ENCODE measurements at places on chromosomes 13 and 19.

- peak overlapping the region; percentile 25 for H3K4me3 ChIP-seq
- DNase-seq: no peak
- H3K27ac ChIP-seq: no peak overlapping the region
- no peaks in the 10 kb centered on the region for H3K36me3 ChIP-seq
Observed at GRCh38 chr13:108496362-108497210, 132.8 kb upstream of the MYO16 start.

DNA sequence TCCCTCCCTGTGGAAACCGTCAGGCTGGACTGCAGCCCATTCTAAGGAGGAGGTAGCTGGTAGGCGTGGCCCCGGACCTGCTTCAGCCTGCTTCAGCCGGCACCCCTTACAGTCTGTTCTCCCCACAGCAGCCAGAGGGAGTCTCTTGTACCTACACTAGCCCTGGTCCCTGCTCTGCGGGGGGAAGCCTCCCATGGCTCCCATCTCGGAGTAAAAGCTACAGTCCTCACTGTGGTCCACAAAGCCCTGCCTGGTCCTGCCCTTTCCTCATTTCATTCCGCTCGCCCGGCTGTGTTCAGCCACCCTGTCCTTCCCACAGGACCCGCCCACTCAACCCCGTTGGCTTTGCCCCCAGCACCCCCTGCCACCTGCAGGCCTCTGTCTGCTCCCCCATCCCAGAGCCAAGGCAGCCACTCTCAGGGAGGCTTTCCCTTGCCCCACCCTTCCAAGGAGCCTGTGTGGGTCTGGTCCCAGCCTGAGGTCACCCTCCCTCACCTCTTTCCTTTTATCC lies 1.3 kb downstream of the PGLYRP1 start:
- peaks cover 32% of the 10 kb centered on the region for H3K27me3 ChIP-seq
- H3K36me3 ChIP-seq: no peaks in the 10 kb centered on the region
- no peak overlapping the region for H3K4me3 ChIP-seq
- H3K27ac ChIP-seq: no peak overlapping the region
- DNase-seq: no peak

DNA sequence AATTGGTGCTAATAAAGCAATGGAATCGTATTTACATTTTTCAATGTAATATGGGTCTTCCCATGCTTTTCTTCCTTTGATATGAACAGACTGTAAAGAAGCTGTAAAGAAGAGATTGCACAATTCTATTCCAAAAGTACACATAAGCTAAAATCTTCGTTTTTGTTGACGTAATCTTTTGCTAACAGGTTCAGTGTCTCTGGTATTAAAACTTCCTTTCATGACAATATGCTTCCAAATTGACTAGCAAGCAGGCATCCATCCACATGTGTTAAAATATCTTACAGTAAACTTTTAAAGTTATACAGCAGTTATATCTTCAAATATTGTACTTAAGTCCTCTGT lies 19.3 kb upstream of the SGCG start:
- H3K27me3 ChIP-seq: peaks cover 27% of the 10 kb centered on the region
- no peaks in the 10 kb centered on the region for H3K36me3 ChIP-seq
- peaks cover 7% of the 10 kb centered on the region for H3K4me1 ChIP-seq
- no peak overlapping the region for H3K4me3 ChIP-seq
- no peak overlapping the region for H3K27ac ChIP-seq

DNA sequence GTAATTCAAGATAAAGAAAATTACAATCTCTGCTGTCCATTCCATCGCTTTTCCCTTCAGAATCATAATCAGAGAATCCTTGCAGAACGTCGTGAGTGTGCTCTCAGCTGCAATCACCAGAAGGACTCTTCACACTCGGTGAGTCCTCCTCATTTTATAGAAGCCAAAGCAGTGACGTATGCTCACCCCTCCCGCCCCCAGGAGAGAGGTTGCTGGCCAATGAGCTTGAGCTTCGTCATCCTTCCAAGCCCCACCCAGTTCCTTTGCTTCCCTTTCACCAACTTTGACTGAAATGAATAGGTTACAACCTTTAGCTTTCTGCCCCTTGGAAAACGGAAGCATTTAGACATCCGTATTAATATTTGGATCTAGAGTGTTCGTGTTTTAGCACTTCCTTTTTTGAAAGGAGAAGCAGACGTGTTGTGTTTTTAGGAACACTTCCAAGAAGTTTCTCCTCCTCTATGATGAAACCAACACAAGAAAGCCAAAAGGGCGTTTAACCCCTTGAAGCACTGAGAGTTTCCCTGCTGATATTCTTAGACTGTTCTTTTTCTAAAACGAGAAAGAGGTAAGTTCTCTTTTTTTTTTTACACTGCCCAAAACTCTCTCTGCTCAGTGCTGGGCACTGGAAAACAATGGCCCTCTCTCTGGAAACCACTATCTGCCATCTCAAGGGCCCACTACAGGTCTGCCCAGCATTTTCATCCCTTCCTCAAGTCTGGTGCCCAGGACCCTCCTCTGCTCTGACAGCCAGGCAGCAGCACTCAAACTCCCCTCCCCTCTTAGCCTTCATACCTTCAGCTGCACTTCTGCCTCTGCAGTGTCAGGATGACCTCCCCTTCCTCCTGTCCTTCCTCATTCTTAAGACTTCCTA lies 44.3 kb upstream of the CEACAM21 start:
- peaks cover 16% of the 10 kb centered on the region for H3K36me3 ChIP-seq
- H3K27ac ChIP-seq: peak overlapping the region; percentile 73
- peak; percentile 74 for DNase-seq
- peak overlapping the region; percentile 79 for H3K4me3 ChIP-seq
- no peaks in the 10 kb centered on the region for H3K27me3 ChIP-seq
- H3K4me1 ChIP-seq: peaks cover 54% of the 10 kb centered on the region

DNA sequence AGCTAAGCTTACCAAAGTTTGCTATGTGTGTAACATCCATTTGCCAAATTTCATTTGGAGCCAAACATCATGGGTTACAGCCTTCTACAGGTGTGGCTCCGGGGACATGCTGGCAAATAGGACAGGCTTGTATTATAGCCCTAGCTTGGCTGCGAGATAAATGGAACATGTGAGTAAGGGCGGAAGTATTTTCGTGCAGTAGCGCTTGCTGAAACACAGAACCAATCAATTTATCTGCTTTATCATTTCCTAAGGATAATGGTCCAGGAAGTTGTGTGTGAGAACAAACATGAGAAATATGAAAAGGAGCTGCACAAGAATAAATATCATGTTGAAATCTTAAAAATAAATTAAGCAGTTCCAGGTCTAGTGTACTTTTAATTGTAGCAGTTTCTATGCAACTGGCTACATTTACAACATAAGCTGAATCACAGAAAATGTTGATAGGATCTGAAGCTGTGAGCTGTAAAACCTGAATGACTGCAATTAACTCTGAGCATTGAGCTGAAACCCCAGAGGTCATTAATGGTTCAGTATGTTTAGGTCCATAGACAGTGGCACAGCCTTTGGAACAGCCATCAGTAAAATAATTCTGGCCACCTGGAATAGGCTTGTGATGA lies 22.2 kb upstream of the ZNF100 start:
- H3K27me3 ChIP-seq: no peaks in the 10 kb centered on the region
- H3K4me1 ChIP-seq: no peaks in the 10 kb centered on the region
- no peak overlapping the region for H3K4me3 ChIP-seq

DNA sequence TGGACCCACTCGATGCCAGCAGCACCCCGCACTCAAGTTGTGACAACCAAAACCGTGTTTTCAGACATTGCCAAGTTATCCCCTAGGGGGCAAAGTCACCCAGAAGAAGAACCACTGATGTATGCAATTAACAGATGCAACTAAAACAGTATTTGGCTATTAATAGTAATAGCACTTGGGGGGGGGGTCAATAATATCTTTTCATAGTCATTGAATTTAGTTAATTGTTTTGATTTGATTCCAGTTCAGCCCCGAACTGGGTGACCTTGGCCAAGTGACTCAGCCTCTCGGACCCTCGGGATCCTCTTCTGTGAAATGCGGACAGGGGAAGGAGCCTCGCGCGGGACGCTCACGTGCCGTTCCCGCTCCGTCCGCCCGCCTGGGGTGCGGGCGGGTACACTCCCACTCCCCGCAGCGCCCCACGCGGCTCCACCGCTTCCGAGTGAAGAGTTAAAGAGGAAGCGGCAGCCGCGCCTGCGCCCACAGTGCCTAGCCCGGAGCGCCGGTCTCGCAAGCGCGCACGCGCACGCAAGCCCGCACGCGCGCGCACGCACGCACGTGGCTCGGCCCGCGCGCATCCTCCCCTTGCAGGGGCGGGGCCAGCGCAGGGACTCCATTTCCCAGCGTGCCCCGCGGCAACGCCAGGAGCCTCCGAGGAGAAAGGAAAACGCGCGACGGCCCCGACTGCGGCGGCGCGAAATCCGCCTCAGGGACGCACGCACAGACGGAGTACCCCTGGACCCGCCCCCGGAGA lies 435 bp upstream of the DAZAP1 start:
- H3K4me3 ChIP-seq: peak overlapping the region; percentile 72
- peaks cover 36% of the 10 kb centered on the region for H3K4me1 ChIP-seq
- peak overlapping the region; percentile 82 for H3K27ac ChIP-seq
- peak; percentile 100 for DNase-seq

DNA sequence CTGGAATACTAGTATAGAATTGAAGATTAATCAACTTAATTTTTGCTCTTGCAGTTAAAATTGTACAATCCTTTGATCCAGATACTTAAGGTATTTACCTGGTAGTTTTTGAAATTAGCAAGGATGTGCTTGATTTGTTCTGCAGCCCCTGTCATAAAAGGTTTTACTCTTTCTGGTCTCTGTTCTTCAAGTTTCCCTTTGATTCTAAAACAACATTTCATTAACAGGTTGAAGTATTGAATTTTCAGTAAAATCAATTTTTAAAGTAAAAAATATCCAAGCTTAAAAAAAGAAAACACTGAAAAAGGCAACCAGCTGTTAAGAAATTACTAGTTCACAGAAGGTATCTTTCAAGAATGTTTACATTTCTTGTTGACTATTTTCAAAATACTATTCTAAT lies 1.6 kb downstream of the TPT1 start:
- peaks cover 48% of the 10 kb centered on the region for H3K4me1 ChIP-seq
- H3K4me3 ChIP-seq: peak overlapping the region; percentile 97
- peak overlapping the region; percentile 99 for H3K27ac ChIP-seq
- no peak for DNase-seq

DNA sequence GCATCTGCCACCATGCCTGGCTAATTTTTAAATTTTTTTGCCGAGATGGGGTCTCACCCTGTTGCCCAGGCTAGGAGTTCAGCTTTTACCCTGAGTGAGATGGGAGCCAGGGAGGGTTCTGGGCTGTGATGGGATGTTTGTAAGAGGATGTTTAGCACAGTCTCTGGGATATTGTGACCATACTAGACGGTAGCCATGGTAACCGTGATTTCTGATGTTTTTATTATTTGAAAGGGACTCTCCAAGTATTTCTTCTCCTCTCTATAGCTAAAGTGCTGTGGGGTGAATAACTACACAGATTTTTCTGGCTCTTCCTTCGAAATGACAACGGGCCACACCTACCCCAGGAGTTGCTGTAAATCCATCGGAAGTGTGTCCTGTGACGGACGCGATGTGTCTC lies 10.4 kb downstream of the TSPAN16 start:
- no peaks in the 10 kb centered on the region for H3K36me3 ChIP-seq
- H3K27me3 ChIP-seq: peaks cover 8% of the 10 kb centered on the region
- no peak for DNase-seq
- no peaks in the 10 kb centered on the region for H3K4me1 ChIP-seq

DNA sequence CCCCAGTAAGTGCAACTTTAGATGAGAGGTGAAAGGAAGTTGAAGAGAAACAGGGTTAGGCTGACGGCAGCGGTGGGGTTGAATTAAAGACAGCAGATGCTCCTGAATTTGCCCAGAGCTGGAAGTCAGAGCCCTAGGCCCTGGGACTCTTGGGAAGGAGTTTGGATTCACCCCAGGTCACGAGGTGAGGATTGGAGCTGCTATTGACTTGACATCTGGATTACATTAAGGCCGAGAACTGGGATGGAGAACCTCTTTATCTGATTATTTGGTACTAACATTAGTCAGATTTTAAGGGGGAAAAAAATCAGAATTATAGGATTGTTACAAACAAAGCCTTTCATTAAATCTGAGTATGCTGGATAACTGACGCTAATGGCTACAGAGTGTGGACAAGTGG lies 367.2 kb downstream of the ZNF536 start:
- no peaks in the 10 kb centered on the region for H3K4me1 ChIP-seq
- no peak overlapping the region for H3K4me3 ChIP-seq
- H3K27me3 ChIP-seq: no peaks in the 10 kb centered on the region
- H3K36me3 ChIP-seq: no peaks in the 10 kb centered on the region

- H3K4me1 ChIP-seq: no peaks in the 10 kb centered on the region
- no peaks in the 10 kb centered on the region for H3K36me3 ChIP-seq
- H3K27me3 ChIP-seq: no peaks in the 10 kb centered on the region
Observed at GRCh38 chr19:28883241-28883693, 329.7 kb downstream of the UQCRFS1 start.

GRCh38 chr13:58893396-58893795 lies 1261.9 kb downstream of the PCDH17 start:
- H3K4me3 ChIP-seq: no peak overlapping the region
- no peaks in the 10 kb centered on the region for H3K36me3 ChIP-seq
- H3K4me1 ChIP-seq: no peaks in the 10 kb centered on the region
- no peaks in the 10 kb centered on the region for H3K27me3 ChIP-seq
- DNase-seq: no peak

DNA sequence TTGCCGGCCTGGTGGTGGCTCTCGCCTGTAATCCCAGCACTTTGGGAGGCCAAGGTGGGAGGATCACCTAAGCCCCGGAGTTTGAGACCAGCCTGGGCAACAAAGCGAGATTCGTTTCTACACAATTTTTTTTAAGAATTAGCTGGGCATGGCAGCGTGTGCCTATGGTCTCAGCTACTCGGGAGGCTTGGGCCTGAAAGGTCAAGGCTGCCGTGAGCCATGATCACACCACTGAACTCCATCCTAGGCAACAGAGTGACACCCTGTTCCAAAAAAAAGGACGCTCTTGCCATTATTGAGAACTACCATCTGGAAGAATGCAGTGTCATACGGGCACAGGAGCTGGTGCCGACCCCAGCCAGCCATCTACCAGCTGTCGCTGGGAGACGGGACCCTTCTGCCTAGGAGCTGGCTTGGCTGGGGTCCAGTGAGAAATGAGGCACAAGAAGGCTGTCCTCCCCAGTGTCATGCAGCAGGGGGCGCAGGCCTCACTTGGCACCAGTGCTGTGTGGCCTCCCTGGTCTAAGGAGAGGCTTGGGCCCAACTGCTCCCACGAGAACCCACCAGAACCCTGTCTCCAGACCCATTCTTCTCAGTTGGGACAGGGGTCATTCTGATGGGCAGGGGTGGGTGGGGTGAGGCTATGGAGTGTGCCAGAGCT lies 12.2 kb upstream of the RELB start:
- peak; percentile 71 for DNase-seq
- no peak overlapping the region for H3K27ac ChIP-seq
- H3K36me3 ChIP-seq: peaks cover 3% of the 10 kb centered on the region
- H3K4me3 ChIP-seq: no peak overlapping the region
- H3K27me3 ChIP-seq: no peaks in the 10 kb centered on the region
- peaks cover 9% of the 10 kb centered on the region for H3K4me1 ChIP-seq

DNA sequence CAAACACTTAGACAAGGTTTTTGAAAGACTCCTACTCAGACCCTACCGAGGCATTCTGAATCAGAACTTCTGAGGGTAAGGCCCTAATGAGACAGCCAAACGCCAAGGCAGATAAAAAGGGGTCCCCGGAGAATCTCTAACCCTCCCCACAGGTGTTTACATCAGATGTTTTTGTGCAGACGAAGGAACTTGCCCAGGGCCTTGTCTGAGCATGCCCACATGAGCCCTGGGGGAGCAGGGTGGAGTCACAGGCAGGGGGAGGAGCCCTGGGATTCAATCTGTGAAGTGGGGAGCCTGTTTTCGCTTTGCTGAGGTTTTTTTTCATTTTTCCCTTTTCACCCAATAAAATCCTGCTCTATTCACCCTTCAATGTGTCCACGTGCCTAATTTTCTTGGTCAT lies 61.6 kb upstream of the MED4 start:
- H3K27ac ChIP-seq: peak overlapping the region; percentile 93
- H3K36me3 ChIP-seq: peaks cover 3% of the 10 kb centered on the region
- H3K4me3 ChIP-seq: peak overlapping the region; percentile 55
- peaks cover 66% of the 10 kb centered on the region for H3K4me1 ChIP-seq

Data from activated naive CD8-positive, alpha-beta T cell treated with anti-CD3 and anti-CD28 coated beads, Interleukin-2, amount 10 ng/mL, durations not matched to agents 7 days and 5 days (primary cell).